ENCODE measurements at places on chromosomes 4 and X.

GRCh38 chrX:141175786-141176185 lies 1.1 kb downstream of the LDOC1 start:
- peak; percentile 13 for DNase-seq

DNA sequence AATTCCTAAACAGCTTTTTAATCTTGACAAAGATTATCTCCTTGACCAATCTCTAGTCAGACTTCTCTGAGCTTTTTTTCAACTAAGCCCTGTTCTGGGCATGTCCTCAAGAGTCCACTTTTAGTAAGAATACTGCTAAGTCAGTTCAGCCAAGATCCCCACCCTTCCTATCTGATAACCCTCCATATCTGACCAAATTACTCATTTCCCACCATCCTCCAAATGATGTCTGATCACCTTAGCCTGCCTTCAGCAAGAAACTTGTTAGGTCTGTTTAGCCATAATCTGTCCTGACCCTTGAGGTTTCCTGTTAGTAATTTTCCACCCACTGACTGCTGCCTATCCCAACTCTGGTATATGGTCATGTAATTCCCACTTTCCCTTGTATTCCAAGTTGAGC lies 65.2 kb downstream of the FAM13A start:
- no peak for DNase-seq

DNA sequence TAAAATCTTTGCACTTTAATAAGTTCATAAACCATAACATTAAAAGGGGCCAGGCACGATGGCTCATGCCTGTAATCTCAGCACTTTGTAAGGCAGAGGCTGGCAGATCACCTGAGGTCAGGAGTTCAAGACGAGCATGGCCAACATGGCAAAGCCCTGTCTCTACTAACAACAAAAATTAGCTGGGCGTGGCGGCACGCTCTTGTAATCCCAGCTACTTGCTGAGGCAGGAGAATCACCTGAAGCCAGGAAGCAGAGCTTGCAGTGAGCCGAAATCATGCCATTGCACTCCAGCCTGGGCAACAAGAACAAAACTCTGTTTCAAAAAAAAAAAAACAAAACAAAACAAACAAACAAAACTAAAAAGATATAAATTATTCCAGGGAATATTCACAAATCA lies 595.2 kb upstream of the LCORL start:
- no peak for DNase-seq

GRCh38 chr4:177093964-177094363 lies 215.7 kb upstream of the NEIL3 start:
- no peak for DNase-seq

DNA sequence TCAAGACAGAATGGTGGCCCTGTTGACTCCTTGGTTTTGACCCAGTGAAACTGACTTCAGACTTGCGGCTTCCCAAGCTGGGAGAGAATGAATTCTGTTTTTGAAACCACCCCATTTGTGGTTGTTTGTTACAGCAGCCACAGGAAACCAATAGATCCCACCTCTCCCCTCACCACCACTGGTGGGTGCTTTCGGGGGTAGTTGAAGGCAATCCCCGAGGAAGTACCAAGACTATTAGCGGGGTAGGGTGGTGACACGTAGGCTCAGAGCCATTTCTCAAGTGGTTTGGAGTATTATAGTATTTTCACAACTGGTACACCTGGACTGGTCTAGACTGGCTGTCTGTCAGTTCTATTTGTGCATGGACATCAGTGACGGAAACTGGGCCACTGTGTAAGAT lies 189.1 kb upstream of the RBPJ start:
- DNase-seq: no peak

GRCh38 chr4:152342293-152342692 lies 193.6 kb downstream of the FBXW7 start:
- DNase-seq: peak; percentile 15

- DNase-seq: no peak
These were observed 30.9 kb downstream of the CD38 start for GRCh38 chr4:15809058-15809457.
